ENCODE measurements at places on chromosomes 7 and 10.

DNA sequence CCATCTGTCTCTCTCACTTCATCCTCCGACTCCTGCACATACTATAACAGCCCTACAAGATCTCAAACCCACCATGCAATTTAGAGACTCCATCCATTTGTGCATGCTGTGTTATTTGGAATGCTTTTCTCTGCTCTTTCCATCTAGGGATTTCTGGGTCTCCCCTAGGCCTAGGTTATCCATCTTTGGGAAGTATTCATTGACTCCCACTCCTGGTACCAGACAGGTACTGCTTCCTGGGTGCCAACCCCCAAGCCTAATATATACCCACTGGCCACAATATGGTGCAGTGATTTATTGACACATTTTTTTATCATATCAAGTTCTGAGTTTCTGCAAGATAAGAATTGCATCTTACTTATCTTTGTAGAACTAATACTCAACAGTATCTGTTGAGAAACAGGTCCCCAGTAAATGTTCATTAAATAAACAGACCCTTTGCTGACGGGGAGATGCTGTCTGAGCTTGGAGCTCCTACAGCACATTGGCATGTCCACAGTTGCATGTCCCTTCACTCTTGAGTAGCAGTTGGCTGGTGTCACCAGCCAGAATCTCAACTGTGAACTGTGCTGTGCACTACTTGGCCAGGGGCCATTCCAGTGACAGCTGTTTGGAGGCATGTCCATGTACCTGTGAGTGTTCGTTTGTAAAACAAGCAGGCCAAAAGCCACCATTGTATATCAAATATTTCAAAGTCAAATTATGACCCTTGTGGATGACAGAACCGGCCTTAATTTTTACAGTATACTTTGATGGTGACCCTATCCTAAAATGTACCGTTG lies 223.3 kb upstream of the NFE2L3 start:
- DNase-seq: no peak

DNA sequence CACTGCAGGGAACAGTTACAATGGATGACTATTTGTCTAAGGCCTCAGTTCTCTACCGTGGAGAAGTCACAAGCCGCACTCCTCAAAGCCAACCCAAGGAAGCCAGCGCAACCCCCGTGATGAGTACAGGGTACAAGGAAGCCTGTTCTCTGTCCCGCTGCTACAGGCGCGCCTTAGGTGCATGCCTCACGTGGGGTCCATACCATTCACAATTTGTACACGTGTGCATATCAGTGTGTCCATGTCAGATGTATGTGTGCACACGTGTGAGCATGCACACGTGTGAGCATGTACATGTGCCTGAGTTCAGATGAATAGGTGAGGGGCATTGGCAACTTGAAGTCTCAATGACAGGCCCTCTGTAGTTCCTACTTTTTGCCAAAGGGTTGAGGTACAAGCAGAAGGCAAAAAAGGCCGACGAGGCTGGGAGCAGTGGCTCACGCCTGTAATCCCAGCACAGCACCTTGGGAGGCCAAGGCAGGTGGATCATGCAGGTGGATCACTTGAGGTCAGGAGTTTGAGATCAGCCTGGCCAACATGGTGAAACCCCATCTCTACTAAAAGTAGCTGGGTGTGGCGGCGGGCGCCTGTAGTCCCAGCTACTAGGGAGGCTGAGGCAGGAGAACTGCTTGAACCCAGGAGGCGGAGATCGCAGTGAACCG lies 62.8 kb downstream of the CTBP2 start:
- no peak for DNase-seq

- DNase-seq: no peak
Observed at GRCh38 chr10:17648243-17649035, 4.5 kb downstream of the STAM start.

DNA sequence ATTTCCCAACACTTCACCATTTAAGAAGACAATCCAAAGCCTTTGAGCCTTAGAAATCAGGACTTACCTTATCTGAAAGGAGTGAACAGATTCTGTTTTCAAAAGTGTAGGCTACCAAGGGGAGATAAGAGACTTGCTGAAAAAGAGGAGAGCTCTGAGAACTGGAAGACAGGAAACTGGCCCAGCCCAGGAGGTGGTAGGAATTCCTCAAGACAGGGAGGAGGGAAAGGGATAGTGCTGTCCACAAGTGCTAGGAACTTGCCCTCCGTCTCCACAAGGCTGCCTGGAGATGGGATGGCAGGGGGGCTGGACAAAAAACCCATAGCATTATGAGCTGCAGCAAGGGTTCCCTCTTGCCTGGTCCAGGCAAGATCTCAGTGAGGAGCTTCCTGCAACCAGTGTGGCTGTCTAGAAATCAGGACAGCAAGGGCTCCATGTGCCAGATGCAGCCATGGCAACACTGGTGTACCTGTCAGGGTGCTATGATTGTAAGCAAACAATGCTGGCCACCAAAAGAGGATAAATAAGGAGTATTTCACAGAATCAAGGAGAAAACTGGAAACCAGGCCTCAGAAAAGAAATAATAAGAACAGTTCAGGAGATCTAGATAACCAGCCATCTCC lies 22.7 kb upstream of the FRMD4A start:
- DNase-seq: no peak

DNA sequence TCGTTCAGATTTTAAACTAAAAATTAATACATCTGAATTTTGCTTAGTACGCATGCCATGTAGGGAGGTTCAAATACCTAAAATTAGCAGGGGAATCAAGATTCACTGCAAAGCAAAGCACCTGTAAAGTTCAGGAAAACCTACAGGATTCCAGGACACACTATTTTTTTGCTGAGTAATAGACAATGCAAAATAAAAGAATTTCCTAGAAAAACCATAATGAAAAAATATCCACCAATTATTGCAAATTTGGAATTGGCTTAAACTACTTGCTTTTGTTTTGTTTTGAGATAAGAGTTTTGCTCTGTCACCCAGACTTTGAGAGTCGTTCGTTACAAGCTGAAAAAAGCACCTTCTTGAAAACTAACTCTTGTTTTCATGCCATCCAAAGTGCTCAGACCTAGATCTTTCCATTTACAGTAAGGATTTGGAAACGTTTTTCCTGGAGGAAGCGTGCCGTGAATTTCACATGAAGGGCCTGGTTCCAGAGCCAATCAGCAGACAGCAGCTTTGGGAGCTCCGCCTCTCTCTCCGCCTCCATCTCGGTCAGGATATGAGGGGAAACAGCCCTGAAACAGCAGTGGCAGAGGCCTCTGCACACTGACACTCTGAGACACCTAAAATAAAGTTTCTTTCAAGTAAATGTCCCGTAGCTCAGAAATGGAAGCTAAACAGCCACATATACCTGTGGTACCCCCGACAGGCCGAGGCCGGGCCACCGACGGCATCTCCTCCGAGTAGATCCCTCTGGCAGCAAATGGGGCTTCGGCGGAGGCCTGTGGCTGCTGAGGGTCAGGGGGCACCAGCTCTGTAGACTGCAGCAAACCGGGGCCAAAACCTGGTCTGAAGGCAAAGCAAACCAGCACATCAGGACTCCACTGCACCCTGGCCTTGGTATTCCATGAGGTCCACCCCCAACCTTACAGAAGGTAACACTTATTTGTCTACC lies 45.9 kb upstream of the ATP6V0A4 start:
- DNase-seq: no peak

GRCh38 chr10:79243181-79244067 lies 103.8 kb upstream of the PPIF start:
- peak; percentile 11 for DNase-seq

DNA sequence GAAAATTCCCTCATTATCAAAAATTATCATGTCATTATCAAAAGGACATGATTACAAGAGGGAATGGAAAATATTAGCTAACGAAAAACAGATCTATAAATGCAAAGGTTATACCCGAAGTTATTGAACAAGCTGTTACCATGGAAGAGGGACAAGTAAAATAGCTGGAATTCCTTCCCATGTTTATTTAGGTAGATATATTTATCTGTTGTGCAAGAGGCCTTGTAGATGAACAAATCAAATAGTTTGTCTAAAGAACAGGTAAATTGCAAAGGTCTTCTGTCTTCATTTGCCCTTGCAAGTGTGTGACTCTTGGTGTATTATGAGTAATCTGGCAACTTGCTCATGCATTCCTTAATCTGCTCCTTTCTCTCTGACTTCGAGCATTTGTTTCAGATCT lies 1170.9 kb downstream of the SORCS1 start:
- DNase-seq: no peak

GRCh38 chr7:129069021-129069420 lies 14.1 kb upstream of the TNPO3 start:
- DNase-seq: no peak

DNA sequence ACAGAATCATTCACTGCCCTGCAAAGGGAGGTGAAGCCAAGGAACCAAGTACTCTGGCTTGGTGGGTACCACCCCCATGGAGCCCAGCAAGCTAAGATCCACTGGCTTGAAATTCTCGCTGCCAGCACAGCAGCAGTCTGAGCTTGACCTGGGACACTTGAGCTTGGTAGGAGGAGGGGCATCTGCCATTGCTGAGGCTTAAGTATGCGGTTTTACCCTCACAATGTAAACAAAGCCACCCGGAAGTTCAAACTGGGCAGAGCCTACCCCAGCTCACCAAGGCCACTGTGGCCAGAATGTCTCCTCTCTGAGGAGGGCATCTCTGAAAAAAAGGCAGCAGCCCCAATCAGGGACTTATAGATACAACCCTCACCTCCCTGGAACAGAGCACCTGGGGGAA lies 1050.0 kb upstream of the GHITM start:
- no peak for DNase-seq

- peak; percentile 23 for DNase-seq
Observed at GRCh38 chr7:131225619-131226513, 101.8 kb upstream of the MKLN1 start.

DNA sequence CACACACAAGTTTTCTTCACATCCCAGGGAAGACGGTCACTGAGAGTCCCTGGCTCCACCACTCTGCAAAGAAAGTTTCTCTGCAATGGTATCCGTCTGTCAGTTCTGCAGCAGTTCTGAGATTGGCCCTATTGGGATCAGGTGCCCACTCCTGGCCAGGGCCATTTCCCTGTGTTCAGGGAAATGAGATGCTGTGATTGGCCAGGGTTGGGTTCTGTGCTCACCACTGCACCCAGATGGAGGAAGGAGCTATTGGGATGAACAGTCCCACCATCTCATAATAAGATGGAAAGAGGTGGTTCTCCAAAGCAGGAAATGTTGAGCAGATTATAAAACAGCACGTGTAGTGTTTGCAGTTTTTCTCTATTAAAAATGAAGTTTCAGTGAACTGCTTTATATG lies 13.3 kb upstream of the PIP4K2A start:
- DNase-seq: no peak

DNA sequence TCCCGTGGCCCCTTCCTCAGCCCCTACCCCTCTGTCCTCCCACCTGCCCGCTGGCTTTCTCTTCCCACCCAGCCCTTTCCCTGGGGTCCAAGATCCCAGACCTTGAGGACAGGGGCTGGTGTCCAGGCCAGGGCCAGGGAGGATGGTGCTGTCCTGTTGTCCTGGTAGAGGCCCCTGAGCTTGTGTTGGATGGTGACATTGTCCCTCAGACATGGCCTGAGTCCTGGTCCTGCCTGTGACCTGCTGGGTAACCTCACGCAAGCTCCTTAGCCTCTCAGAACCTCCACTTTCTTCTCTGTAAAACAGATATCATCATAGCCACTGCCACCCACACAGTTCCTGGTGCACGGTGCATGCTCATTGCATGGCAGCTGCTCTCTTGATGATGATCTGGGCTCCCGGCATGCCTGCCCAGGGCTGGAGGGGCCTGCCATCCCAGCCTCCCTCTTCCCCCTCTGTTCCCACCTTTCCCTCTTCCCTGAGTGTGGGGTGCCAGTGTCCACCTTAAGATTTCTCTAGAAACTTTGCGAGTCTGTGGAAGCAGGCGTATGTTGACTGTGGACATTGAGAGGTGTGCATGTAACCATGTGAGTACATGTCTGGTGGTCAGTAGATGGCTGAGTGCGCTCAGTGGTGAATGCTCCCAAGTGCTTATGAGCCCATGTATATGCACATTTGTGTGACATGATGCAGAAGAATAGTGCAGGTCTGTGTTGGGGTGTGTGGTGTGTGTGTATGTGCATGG lies 60.4 kb downstream of the NEURL1 start:
- no peak for DNase-seq
